Psoas muscle (tissue), 8 donors: ENCODE measurements at places on chromosomes 2 and 18. TPM values are rescaled to one million over a fixed set of nuclear protein-coding genes. Genes with fewer than 3 reads are reported as not detected.

Gene SERPINB11
- total RNA-seq = not detected

Gene ALPI
- total RNA-seq = not detected

Gene SP140L
- total RNA-seq = 4.0 TPM

Gene PXDN
- 12.8 TPM for total RNA-seq

Gene UGT1A1
- not detected for total RNA-seq

Gene AQP12B
- not detected for total RNA-seq

Gene MEIS1
- 1.8 TPM for total RNA-seq

Gene PROM2
- 0.54 TPM for total RNA-seq

Gene TTN
- total RNA-seq = 6,407 TPM

Gene GCG
- not detected for total RNA-seq

Gene GPR155
- total RNA-seq = 6.3 TPM

Gene RPRM
- total RNA-seq = not detected

Gene MTERF4
- 27.3 TPM for total RNA-seq

Gene TRIM43
- not detected for total RNA-seq

Gene SP5
- 1.0 TPM for total RNA-seq

Gene FBXO48
- total RNA-seq = 2.2 TPM

Gene GRP
- not detected for total RNA-seq

Gene TMEM247
- total RNA-seq = not detected

Gene POTEJ
- total RNA-seq = not detected

Gene TBR1
- not detected for total RNA-seq

Gene CCDC85A
- 5.6 TPM for total RNA-seq

Gene TNFRSF11A
- total RNA-seq = 1.3 TPM

Gene ERICH2
- not detected for total RNA-seq

Gene HOXD13
- not detected for total RNA-seq

Gene LONRF2
- 7.6 TPM for total RNA-seq

Gene ZNF804A
- not detected for total RNA-seq

Gene ACVR1C
- 1.3 TPM for total RNA-seq

Gene SATB2
- total RNA-seq = 2.4 TPM

Gene CRACDL
- 2.3 TPM for total RNA-seq

Gene ALLC
- total RNA-seq = not detected

Gene PLEK
- total RNA-seq = 3.3 TPM

Gene GPAT2
- 6.2 TPM for total RNA-seq

Gene CFC1
- total RNA-seq = not detected

Gene IL36A
- not detected for total RNA-seq

Gene HMSD
- total RNA-seq = not detected

Gene IAH1
- total RNA-seq = 51.9 TPM

Gene NTSR2
- not detected for total RNA-seq

Gene NEU2
- total RNA-seq = not detected

Gene CXCR1
- total RNA-seq = 0.96 TPM

Gene GATA6
- 0.53 TPM for total RNA-seq

Gene ATP6V1B1
- total RNA-seq = not detected

Gene ERBB4
- total RNA-seq = 2.0 TPM

Gene TUBA4B
- not detected for total RNA-seq

Gene PDE11A
- 39.7 TPM for total RNA-seq

Gene DSEL
- 5.0 TPM for total RNA-seq

Gene FSHR
- not detected for total RNA-seq

Gene ZC3H6
- total RNA-seq = 11.2 TPM

Gene RPL31
- 815 TPM for total RNA-seq

Gene DSC2
- 1.3 TPM for total RNA-seq

Gene NGEF
- total RNA-seq = not detected

Gene LHCGR
- not detected for total RNA-seq

Gene RTTN
- total RNA-seq = 4.7 TPM

Gene PLGLB1
- 1.4 TPM for total RNA-seq

Gene EXOC6B
- total RNA-seq = 14.1 TPM

Gene SERPINB5
- not detected for total RNA-seq

Gene MYO7B
- 0.28 TPM for total RNA-seq

Gene ACVR2A
- total RNA-seq = 12.3 TPM
